ENCODE measurements at places on chromosomes 6 and 20.

- DNase-seq, result no peak
Measured at GRCh38 chr20:33370291-33370690, 31.0 kb downstream of the CDK5RAP1 start.

DNA sequence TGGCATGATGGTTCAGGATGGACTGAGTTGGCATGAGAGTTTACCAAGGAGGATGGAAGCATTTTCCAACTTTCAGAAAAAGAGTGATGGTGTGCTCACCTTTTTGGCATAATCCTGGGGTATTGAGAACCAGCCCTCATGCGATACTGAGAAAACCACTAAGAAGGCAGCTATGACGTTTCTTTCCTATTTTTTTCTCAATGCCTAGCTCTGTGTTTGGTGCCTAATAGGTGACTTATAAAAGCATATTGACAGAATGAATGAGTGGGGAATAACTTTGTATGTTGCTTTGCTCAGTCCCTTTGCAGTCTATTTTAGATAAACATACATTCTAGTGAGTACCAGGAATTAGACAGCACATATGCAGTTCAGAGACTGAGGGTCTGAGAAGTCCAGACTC, 816.3 kb downstream of the DHX35 start:
- no peak for DNase-seq

- no peak for DNase-seq
Measured at GRCh38 chr6:37990762-37991525, 171.4 kb downstream of the ZFAND3 start.

GRCh38 chr6:163095401-163095800, 319.1 kb upstream of the QKI start:
- no peak for DNase-seq

DNA sequence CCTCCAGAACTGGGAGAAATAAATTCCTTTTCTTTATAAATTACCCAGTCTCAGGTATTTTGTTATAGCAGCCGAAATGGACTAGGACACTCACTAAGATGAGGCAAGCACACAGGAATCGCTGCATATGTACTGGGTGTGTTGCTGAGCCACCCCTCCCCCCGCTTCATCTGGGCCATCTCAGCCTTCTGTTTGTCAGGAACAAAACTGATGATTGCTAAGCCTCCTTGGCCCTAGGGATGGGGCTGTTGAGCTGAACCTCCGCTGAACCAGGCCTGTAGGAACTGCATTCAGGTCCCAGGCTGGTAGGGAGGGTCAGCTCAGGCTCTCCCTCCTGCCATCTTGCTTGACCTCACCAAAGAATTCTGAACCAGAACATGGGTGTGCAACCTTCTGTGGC, 108.6 kb downstream of the MAP3K7 start:
- no peak for DNase-seq

DNA sequence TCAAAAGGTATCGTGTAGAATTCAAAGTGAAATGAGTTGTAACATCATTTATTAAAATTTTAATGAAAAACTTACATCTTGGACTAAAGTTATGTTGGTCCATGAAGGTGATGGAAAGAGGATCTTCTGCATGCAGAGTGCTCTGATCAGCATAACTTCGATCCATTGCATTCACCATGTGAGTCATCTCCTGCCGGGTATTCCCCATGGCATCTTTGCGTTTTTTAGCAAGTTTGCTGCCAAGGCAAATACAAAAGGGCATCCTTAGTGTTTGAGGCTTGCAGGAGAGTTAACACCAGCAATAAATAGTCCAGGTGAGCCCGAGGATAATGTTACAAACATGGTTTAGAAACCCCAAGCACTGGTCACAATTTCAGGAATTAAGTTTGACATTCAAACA, 104.2 kb upstream of the THEMIS start:
- DNase-seq, result peak; percentile 21
